ENCODE measurements at places on chromosomes 3 and 15. TPM values are rescaled to one million over a fixed set of nuclear protein-coding genes. Genes with fewer than 3 reads are reported as not detected.

DNA sequence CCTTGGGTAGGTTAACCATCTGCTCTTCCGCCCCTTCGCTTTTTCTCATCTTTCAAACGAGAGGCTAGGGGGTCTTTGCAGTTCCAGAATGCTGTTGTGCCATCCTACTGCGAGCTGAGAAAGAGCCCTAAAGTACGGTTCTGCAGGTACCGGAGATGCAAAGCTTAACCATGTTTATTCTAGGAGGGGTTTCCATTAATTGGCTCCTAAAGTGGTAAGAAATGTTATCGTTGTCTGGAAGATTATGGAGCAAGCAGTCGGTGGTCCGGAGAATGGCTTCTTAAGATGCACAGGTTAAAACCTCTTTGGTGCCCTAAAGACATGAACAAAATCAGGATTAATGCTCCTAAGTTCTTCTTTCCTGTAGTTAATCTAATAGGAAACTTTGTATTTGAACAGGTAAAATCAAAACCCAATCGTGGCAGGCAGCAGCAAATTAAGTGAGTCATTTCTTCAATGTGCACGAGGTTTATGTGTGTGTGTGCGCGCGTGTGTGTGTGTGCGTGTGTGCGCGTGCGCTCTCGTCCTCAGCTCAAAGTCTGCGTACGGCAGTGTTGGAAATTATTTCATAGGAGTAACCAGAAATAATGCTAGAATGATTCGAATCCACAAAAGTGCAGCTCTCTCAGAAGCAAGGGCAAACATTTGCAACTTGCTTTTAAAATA is 772 bp downstream of the FAM81A start:
- no peak for DNase-seq

Gene CPB1
- total RNA-seq: not detected

GRCh38 chr3:173583496-173583895 is 186.0 kb downstream of the NLGN1 start:
- no peak for DNase-seq

GRCh38 chr15:45251888-45252287 is at the start of gene SLC28A2:
Gene SLC28A2, plus strand, starts transcription at chr15:45252234. Its CDS starts 982 bp downstream, at chr15:45253216.
- no peak for DNase-seq

DNA sequence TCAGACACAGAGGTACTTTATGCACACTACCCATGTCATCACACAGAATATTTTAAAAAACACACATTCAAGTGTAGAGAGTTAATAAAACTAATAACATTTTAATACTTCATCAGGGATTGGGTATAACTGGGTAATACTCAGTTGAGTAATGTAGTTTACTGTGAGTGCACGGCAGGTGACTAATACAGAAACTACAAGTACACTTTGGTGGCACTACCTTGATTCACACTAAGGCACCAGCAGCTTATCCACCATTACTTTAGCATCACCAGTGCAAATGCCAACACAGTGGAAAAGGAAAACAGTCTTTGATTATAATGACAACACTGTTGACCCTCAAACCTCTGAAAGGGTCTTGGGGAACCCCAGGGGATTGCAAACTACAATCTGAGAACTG is 33.6 kb downstream of the ZNF280D start:
- DNase-seq: no peak

Gene NME9
- not detected for total RNA-seq

Gene ARL14
- not detected for total RNA-seq

DNA sequence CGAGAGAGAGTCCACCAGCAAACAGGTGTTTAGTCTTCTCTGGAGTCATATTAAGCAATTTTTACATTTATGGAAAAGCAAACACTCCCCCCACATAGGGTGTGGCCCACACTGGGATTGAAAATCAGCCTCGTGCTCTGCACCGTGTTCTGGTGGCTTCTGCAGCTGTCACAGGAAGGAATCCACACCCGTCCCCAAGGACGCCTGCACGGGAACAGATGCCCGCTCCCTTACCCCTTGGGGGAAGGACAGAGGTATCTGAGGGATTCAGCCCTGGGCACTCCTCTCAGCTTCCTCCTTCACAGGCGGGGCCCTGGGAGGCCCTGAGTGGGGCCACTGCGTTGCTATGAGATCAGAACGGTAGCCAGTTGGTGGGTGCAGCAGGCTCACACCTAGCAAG is 27.8 kb downstream of the LIPC start:
- no peak for DNase-seq

Gene RGMA
- not detected for total RNA-seq

Gene FETUB
- total RNA-seq: not detected

- DNase-seq: no peak
These were observed 3.5 kb downstream of the KCNMB3 start for GRCh38 chr3:179247289-179248015.

- no peak for DNase-seq
These were observed 30.3 kb downstream of the LINS1 start for GRCh38 chr15:100571592-100572167.

DNA sequence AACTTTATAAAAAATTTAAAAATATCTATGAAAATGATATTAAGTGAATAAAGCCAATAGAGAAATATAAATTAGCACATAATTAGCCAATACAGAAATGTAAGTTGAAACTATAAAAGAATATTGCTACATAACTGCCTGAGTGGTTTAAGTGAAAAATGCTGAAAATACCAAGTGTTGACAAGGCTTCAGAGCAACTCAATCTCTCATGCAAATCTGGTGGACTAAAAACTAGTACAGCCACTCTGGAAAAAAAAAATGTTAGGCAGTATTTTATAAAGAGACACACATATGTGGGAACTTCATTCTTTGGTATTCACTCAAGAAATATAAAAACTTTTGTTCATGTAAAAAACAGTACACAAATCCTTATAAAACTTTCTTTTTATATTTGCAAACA is 833.7 kb upstream of the ROBO1 start:
- no peak for DNase-seq

DNA sequence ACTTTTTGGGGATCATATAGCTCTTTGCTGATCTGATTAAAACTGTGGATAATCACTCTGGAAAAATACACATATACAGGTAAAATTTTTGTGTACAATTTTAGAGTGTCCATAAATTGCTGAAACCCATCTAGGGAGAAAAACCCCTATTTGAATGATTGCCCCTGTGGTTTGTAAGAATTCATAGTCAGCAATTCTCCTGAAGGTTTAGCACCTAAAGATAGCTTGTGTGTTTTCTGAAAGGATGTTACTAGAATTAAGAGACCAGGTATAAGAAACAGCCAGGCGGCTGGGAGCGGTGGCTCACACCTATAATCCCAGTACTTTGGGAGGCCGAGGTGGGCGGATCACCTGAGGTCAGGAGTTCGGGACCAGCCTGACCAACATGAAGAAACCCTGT is 106.8 kb upstream of the RAP2B start:
- DNase-seq: no peak

DNA sequence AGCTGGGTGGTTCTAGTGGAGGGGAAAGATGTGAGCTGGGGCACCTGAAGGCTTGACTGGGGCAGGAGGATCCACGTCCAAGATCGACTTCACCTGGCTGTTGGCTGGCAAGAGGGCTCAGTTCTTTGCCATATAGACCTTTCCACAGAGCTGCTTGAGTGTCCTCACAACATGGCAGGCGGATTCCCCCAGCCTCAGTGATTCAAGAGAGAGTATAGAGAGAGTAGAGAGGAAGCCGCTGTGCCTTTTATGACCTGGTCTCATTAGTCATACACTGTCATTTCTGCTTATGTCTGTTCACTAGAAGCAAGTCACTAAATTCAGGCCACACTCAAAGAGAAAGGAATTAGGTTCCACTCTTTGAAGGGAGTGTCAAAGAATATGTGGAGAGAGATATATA is 101.6 kb downstream of the APBA2 start:
- DNase-seq: no peak

Gene MYO5A
- total RNA-seq: 45.1 TPM

DNA sequence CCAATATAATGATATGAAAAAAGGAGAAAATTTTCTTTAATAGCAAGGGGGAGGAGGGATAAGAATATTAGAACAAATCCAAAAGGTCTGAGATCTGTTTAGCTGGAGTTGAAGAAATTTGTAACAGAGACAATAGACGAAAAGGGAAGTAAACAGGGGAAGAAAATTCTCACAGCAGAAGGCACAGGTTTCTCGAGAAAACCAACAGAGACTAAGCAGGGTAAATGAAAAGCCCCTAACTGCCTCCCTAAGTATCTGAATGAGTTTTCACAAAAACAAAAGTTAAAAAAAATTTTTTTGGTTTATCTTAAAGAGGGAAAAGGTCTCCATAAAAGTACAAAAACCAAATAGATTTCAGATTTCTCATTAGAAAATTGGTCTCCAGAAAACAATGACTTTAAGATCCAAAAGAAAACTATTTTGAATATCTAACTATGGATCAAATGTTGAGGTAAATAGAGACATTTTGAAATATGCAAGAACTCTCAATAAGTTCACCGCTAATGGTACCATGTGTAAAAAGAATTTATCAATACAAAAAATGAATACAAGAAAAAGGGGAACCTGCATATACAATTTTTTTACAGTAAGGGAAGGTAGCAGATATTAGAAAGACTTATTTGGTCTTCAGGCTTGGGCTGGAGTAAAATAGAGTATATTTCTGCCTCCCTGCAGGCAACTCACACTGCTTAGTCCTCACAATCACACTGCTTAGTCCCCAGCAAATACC is 23.9 kb upstream of the NEK10 start:
- no peak for DNase-seq

GRCh38 chr3:39870706-39871105 is 61.3 kb downstream of the MYRIP start:
- DNase-seq: no peak

DNA sequence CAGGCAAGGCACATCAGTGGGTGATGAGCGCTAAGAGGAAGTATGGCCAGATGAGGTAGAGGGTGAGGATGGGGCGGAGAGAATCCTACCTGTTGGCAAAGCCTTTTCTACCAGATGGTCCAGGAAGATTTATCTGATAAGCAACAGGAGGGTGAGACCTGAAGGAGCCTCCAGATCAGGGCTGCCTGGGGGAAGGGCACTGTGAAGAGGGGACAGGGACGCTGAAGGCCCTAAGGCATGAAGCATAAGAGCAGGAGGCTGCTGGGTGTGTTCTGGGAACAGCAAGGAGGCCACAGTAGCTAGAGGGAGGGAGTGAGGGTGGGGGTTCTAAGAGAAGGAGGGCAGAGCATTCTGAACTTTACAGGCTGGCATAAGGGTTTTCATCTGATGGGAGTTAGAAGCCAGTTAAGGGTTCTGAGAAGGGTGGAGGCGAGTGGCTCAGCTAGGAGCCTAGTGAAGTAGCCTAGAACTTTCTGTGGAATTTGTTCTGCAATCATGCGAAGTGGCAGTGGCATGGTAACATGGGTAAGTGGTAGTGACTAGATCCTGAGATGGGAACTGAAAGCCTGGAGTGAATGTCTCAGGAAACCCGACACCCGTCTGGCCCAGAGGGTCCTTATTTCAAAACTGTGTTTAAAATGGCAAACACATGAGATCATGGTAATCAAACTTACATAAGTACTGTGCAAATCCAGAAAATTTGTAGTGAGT is 29.9 kb downstream of the CGNL1 start:
- peak; percentile 39 for DNase-seq

- no peak for DNase-seq
These were observed 569.0 kb downstream of the TUSC7 start for GRCh38 chr3:117278424-117279190.

DNA sequence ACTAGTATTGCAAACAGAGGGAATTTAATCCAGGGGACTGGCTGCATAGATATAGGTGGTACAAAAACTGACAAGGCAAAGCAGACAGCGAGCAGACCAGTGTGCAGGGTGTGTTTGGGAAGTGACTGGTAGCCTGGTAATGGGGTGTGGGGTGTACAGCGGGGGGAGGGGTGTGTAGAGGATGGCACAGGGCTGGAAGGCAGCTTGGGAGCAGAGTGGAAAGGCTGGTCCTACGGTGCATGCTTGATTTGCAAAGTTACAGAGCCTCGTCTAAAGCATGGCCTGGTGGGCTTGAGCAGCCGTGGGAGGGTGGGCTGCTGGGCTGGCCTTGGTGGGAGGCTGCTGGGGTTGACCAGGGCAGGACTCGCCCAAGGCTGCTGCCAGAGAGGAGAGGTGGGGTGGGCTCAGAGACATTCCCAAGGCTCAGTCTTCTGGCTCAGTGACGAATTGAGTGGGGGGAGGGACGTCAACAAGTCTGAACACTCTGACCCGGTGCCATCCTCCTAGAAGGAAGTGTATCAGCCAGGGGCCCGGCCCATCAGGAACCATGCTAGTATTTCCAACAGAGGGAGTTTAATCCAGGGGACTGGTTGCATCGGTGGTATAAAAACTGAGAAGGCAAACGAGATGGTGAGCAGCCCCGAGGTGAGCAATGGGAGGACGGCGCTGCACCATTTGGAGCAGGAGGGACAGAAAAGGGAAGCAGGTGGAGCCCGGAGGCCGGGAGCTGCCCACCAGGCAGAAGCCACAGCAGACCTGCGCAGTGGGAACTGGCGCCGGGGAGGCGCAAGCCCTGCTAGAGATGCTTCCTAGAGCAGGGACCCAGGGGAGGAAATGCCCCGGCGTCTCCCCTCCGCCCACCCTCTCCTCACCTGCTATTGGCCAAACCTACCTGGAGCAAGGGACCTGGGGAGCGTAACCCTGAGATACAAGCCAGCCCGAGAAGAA is 29.2 kb downstream of the CPN2 start:
- DNase-seq: no peak

- DNase-seq: no peak
These were observed 360.1 kb upstream of the THRB start for GRCh38 chr3:24854748-24855147.

DNA sequence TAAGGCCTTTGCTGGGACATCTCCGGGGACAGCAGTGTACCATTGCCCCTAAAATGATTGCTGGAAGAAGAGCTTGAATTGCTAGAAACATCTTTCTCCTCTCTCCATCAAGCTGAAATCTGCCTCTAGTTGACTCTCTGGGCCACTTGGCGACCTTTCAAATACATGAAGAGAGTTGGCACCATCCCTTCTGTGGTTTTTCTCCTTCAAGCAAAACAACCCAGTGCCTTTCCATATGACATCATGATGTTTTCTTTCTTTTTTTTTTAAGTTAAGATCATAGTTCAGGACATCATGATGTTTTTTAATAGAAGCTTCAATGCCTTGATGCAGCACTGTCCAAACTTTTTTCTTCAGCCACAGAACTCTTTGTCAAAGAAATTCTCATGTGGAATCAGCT is 144.0 kb upstream of the PTPRG start:
- no peak for DNase-seq

DNA sequence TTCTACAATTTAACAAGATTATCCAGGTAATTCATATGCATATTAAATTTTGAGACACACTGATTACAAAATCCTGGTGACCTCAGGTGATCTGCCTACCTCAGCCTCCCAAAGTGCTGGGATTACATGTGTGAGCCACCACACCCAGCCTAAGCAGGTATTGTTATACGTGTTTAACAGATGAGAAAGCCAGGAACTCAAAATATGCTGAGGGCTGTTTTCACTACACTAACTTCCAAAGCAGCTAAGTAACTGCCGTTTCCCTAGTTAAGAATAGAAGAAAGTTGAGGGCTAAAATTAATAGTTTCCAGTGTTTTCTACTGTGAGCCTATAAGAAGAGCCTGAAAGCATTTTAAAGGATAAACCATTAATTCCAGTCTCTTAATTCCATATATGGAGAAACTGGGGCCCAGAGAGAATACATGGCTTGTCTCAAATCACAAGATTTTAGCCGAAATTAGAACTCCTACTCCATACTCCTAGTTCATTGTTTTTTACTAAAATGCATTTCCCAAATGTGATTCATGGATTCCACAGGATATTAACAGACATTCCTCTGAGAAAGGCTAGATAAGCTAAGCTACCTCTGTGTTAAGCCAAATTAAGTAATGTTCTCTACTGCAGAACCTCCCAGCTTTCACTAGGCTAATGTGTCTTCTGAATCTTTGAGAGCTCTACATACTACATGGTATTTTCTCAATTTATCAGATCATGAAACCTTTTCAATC is 17.0 kb upstream of the AVEN start:
- peak; percentile 81 for DNase-seq

Data from fibroblast of villous mesenchyme (primary cell).